Suppressor macrophage treated with lipopolysaccharide for 1 hour (primary cell): ENCODE measurements at places on chromosomes 2 and 18.

GRCh38 chr2:26314243-26314642 is 31.7 kb upstream of the SELENOI start:
- no peak for DNase-seq

DNA sequence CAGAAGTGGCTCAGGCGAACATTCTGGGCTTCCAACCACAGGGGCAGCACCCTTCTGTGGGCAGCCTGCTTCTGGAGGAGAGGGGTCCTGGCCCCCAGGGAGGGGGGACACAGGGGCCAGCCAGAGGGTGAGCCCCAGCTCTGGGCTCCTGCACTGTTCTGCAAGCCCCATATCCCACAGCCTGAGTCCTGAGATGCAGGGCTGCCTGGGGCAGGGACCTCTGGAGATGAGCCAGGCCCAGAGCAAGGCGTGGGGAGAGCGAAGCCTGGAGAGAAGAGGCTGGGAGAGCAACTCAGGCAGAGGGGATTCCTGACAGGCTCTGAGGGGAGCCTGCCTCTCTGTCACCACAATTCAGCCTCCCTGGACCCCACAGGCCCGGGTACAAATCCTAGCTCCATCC is 13.5 kb upstream of the PRSS56 start:
- no peak for DNase-seq

GRCh38 chr2:72755647-72756423 is 70.0 kb downstream of the EXOC6B start:
- no peak for DNase-seq

DNA sequence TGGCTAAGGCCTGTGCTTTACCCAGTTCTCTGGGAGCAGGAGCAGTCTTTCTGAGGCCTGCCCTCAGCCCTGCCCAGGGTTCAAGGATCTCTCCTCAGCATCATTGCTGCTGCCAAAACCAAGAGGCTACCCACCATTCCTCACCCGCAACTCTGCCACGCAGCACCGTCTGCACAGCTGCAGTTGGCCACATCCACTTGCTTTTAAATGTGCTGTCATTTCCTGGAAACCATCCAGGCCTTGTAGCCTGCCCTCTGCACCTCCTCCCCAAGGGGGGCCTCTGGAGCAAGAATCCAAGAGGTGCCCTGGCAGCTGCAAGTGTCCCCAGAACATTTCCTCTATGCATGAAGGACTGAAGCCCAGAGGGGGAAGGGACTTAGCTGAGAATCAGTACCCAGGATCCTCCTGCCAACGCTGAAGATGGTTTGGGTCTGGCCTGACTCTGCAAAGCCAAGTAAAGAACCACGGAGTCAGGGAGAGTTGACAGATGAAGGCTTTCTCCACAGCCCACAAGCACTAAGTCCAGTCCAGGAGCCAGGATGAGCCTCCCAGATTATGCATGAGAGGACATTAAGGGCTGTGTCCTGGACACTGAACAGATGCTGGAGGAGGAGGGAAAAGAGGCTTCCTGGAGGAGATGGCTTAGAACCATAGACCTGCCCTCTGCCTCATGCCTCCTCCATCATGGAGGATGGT is 14.9 kb downstream of the EMX1 start:
- DNase-seq: no peak

GRCh38 chr2:205903549-205904129 is 182.3 kb downstream of the INO80D start:
- peak; percentile 70 for DNase-seq
